Caco-2 (cell line): ENCODE measurements at places on chromosomes 3 and 15. TPM values are rescaled to one million over a fixed set of nuclear protein-coding genes. Genes with fewer than 3 reads are reported as not detected.

The DNAH12 gene
- 0.45 and 1.5 TPM in 2 replicates for total RNA-seq

- DNase-seq = no peak
Measured at GRCh38 chr15:82184776-82185175, 77.8 kb downstream of the EFL1 start.

DNA sequence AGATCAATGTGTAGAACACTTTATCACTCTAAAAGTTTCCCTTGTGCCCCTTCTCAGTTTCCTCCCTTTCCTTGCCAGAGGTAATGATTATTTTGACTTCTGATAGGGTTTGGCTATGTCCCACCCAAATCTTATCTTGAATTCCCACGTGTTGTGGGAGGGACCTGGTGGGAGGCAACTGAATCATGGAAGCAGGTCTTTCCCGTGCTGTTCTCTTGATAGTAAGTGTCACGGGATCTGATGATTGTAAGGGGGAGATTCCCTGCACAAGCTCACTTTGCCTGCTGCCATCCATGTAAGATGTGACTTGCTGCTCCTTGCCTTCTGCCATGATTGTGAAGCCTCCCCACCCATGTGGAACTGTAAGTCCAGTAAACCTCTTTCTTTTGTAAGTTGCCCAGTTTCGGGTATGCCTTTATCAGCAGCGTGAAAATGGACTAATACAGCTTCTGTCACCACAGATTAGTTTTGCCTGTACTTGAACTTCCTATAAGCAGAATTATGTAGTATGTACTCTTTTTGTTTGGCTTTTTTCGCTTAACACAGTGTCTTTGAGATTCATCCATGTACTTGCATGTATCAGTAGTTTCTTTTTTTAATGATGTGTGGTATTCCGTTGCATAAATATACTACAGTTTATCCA is 7.2 kb downstream of the FEM1B start:
- DNase-seq = no peak

The IGF1R gene
- total RNA-seq = 51.6 and 57.4 TPM in 2 replicates
